T47D (cell line): ENCODE measurements at places on chromosomes 12 and 14.
A peak's percentile ranks its signal among the peaks of the same experiment; 100 is the strongest.

DNA sequence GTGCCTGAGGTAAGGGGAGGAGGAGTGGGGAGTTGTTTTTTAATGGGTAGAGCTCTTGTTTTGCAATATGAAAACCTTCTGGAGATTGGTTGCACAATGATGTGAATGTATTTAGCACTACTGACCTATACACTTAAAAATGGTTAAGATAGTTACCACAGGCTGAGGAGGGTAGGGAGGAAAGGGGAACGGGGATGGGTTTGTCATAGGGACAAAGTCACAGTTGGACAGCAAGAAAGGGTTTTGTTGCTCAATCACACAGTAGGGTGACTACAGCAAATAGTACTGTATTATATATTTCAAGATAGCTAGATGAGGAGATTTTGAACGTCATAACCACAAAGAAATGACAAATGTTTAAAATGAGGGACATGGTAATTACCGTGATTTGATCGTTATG is 1562.4 kb downstream of the AACS start:
- no peak for DNase-seq

DNA sequence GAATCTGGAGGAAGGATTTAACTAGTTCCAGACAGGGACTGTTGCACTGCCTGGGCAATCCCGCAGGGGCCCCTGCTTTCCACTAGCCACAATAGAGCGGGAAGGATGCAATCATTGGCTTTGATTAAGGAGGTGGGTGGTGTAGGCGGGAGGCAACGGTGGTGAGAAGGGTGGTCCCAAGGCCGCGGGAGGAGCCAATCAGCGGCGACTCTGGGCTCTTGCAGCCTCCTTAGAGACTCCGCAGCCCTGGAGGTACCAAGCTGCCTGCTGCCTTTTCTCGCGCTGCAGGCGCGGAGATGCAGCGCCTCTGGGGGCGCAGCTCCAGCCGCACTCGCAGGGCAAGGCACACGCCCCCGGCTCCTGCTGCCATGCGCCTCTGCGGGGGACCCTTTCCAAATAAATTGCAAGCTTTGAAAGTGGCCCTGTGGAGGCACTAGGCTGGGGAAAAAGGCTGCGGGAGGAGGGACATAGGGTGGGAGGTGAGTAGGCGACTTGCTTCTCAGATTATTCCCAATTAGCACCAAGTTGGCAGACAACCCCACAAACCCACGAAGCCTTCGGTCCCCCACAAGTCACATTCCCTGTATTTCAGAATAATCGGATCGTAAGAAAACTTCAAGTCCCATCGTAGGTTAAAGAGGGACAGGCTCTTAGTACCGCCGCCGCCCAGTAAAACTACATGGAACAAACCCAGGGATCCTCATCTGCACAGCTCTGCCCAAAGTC is 858 bp upstream of the KCNA1 start:
- no peak for DNase-seq

DNA sequence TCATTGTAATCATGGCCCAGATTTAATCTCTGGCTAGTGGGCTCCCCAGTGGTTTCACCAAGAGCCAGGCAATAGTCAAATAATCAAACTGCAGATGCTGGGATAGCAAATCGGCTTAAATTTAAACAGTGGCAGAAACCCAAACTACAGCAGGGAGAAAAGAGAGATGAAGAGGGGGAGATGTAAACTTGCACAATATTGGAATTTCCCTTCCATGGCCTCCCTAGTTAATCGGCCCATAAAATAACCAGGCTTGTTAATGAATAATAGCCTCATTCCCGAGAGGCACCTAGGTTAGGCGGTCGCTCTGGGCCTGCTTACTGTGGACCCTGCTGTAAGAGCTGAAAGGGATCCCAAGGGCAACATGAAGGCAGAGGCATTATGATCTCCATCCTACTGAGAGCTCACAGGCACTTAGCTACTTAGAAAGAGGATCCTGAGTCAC is 116.2 kb downstream of the NUAK1 start:
- no peak for DNase-seq

GRCh38 chr12:45849289-45849688 is 119.8 kb downstream of the ARID2 start:
- no peak for DNase-seq

DNA sequence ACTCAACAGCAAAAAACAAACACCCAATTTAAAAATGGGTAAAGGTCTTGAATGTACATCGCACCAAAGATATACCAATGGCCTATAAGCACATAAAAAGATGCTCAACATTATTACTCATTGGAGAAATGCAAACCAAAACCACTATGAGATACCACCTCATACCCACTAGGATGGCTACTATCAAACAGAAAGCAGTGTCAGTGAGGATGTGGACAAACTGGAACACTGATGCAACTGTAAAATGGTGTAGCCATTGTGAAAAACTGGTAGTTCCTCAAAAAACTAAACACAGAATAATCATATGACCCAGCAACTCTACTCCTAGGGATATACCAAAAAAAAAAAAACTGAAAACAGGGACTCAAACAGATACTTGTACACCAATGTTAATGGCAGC is 49.3 kb downstream of the CDK17 start:
- no peak for DNase-seq

- DNase-seq, result no peak
These were observed 1.5 kb downstream of the BMAL2 start for GRCh38 chr12:27334042-27334720.

DNA sequence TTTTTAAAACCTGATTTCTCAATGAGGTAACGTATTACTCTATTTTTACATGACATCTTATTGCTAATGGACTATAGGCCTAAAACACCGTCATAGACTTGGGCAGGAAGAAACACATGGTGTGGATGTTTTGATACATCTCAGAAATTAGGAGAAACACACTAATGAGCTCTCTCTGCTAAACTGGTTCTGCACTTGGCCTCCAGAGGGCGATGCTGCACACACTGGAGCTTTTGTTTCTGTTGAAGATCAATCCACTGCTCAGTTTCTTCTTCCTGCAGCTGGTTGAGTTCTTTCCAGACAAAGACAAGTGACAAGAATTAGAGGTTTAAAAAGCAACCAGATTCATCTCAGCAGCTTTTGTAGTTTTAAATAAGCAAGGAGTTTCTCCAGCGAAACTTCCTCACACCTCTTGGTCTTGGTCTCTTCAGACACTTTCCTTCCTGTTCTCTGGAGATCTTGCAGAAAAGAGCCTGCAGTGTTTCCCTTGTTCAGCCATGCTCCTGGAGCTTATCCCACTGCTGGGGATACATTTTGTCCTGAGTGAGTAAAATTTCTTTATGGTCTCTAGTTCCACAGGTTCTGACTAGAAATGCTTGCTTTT is 178.5 kb upstream of the OR4E1 start:
- DNase-seq, result peak; percentile 42

GRCh38 chr14:33592297-33592696 is 358.6 kb downstream of the EGLN3 start:
- no peak for DNase-seq
